ENCODE measurements at places on chromosomes 16 and 17. TPM values are rescaled to one million over a fixed set of nuclear protein-coding genes. Genes with fewer than 3 reads are reported as not detected.

Gene RAB40B
- total RNA-seq: 7.0 TPM

Gene CAVIN1
- 11.5 TPM for total RNA-seq

DNA sequence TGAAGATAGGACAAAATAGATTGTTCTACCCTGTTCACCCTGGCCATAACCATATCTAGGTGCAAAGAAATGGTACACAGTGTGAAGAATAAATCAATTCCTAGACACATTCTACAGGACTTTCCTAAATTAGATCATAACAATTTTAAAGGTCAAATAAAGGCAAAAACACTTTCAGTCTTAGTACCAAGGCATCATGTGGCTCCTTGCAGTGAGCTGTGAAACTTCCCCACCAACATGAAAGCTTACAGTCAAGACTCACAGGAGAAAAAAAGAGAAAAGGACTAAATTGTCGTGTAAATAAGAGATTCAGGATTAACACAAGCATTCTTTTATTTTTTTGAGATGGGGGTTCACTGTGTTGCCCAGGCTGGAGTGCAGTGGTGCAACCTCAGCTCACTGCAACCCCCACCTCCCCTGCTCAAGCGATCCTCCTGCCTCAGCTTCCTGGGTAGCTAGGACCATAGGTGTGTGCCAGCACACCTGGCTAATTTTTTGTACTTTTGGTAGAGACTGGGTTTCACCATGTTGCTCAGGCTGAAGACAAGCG, 14.2 kb downstream of the NSMCE1 start:
- no peak overlapping the region for H3K27ac ChIP-seq
- H3K4me3 ChIP-seq: no peak overlapping the region
- H3K36me3 ChIP-seq: no peaks in the 10 kb centered on the region
- no peak for DNase-seq
- peaks cover 7% of the 10 kb centered on the region for H3K4me1 ChIP-seq
- no peaks in the 10 kb centered on the region for H3K27me3 ChIP-seq

DNA sequence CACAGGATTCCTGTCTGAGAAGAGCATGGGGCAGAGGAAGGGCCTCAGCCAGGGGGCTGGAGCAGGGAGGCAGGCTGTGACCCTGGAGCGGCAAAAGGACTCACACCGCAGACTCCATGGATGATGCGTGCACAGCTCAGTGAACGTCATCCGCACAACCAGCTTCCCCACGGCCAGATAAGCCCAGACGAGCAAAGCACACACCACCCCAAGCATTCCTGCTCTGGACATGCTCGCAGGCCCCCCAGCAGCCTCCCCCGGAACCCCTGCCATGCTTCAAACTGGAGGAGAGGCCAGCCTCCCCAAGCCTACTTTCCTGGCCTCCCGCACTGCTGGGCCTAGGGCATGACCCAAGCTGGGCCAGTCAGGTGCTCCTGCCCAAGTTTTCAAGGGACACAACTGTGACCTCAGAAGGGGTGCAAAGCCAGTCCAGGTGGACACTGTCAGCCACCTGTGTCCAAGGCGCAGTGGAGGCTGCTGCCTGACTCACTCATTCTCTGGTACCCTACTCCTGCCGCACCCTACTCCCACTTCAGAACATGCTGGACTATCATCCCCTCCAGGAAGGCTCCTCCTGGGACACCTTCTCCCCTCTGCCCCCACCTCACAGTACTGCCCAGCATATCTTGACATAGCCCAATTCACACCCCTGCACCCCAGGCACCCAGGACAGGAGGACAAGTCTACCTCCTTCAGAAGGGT, 4.8 kb downstream of the BCAR1 start:
- no peak for DNase-seq
- no peaks in the 10 kb centered on the region for H3K27me3 ChIP-seq
- H3K4me3 ChIP-seq: no peak overlapping the region
- H3K4me1 ChIP-seq: peaks cover 52% of the 10 kb centered on the region

DNA sequence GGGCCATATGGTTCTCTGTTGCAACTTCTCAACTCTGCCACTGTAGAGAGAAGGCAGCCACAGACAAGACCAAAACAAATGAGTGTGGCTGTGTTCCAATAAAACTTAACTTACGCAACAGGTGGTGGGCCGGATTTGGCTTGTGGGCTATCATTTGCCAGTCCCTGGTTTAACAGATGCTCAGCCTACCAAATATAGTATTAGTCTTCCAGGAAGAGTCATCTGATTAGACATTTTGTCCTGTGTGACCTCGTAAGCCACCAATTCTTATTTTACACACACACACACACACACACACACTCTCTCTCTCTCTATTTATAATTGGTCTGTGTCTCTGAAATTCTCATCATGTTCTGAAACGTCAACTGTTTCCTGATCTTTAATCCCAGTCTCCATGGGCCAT, 245.9 kb downstream of the XYLT1 start:
- peak overlapping the region; percentile 71 for H3K27ac ChIP-seq
- DNase-seq: no peak

Gene XYLT1
- 4.6 TPM for total RNA-seq

GRCh38 chr17:4533523-4534504, 21.4 kb downstream of the MYBBP1A start:
- DNase-seq: no peak
- no peak overlapping the region for H3K27ac ChIP-seq
- H3K4me3 ChIP-seq: no peak overlapping the region
- H3K4me1 ChIP-seq: no peaks in the 10 kb centered on the region

- H3K36me3 ChIP-seq: no peaks in the 10 kb centered on the region
- H3K4me3 ChIP-seq: no peak overlapping the region
- no peak for DNase-seq
- H3K4me1 ChIP-seq: no peaks in the 10 kb centered on the region
- no peaks in the 10 kb centered on the region for H3K27me3 ChIP-seq
- H3K27ac ChIP-seq: no peak overlapping the region
These were observed 62.6 kb upstream of the TEKT1 start for GRCh38 chr17:6894206-6894528.

GRCh38 chr17:39751016-39751543, 13.3 kb downstream of the GRB7 start:
- H3K27me3 ChIP-seq: no peaks in the 10 kb centered on the region
- H3K27ac ChIP-seq: peak overlapping the region; percentile 61

- H3K36me3 ChIP-seq: no peaks in the 10 kb centered on the region
- H3K27me3 ChIP-seq: no peaks in the 10 kb centered on the region
- no peak for DNase-seq
- H3K27ac ChIP-seq: no peak overlapping the region
- peaks cover 16% of the 10 kb centered on the region for H3K4me1 ChIP-seq
- H3K4me3 ChIP-seq: no peak overlapping the region
These were observed 2.4 kb downstream of the DOC2B start for GRCh38 chr17:179066-179432.

DNA sequence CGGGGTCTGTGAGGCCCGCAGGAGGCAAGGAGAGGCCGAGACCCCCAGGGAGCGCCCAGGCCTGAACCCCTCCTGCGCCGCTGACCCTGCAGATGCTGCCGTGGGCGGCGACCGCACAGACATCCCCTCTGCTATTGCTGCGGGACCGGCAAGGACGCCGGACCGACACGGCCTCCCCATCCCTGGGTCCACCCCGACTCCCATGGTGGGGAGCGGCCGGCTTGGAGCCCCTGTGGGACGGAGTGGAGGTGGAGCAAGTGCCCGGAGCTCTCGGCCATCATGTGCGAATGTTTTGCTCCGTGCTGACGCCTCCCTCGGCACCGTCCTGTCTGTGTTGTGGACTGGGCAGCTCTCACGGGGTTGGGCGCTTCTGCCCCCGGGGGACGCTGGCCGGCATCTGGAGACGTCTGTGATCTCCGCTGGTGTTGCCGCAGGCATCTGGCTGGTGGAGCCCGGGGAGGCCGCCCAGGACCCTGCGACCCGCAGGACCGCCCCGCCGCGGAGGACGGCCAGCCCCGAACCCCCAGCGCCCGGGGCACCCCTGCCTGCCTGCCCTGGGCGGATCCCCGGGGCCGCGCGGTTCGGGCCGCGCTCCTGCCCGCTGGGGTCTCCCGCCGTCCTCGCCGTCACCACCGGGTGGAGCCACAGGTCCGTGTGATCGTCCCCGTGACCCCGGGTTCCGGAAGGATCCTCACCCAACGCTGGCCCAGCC, 12.8 kb upstream of the GNG13 start:
- H3K27me3 ChIP-seq: peaks cover 22% of the 10 kb centered on the region
- no peak for DNase-seq
- H3K27ac ChIP-seq: no peak overlapping the region
- H3K4me3 ChIP-seq: no peak overlapping the region
- no peaks in the 10 kb centered on the region for H3K4me1 ChIP-seq

GRCh38 chr17:38674014-38674748, 576 bp downstream of the EPOP start:
- H3K36me3 ChIP-seq: no peaks in the 10 kb centered on the region
- DNase-seq: peak; percentile 35
- H3K27ac ChIP-seq: peak overlapping the region; percentile 63

- no peaks in the 10 kb centered on the region for H3K27me3 ChIP-seq
- H3K4me3 ChIP-seq: peak overlapping the region; percentile 48
- peak; percentile 46 for DNase-seq
- no peaks in the 10 kb centered on the region for H3K36me3 ChIP-seq
- peaks cover 33% of the 10 kb centered on the region for H3K4me1 ChIP-seq
These were observed 64.6 kb downstream of the CYTH1 start for GRCh38 chr17:78717431-78717980.

Data from pancreas (tissue), 10 donors.